ENCODE measurements at places on chromosomes 7 and 10.

- no peaks in the 10 kb centered on the region for H3K4me1 ChIP-seq
- no peak for DNase-seq
- H3K36me3 ChIP-seq, result no peaks in the 10 kb centered on the region
- H3K4me3 ChIP-seq, result no peak overlapping the region
Measured at GRCh38 chr7:36109013-36109627, 43.9 kb upstream of the EEPD1 start.

DNA sequence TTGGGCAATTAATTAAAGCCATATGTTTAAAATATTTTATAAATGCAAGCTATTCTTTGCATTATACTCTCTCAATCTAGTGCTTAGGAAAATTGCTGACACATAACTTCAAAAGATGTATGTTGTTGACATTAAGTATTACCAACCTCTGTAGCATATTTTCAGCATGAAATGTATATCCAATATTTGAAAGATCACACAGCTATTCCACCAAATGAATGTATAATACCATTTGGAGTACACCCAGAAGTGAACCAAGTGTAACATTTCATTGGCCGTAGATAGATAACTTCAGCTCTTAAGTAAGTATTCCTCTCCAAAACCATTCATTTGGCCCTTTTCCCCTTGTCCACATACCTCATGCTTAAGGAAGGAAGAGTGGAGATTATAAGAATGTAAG is 104.6 kb downstream of the HECTD2 start:
- H3K4me1 ChIP-seq, result peaks cover 8% of the 10 kb centered on the region
- no peaks in the 10 kb centered on the region for H3K27me3 ChIP-seq
- H3K27ac ChIP-seq, result no peak overlapping the region
- H3K4me3 ChIP-seq, result no peak overlapping the region
- H3K36me3 ChIP-seq, result no peaks in the 10 kb centered on the region
- DNase-seq, result no peak

- no peaks in the 10 kb centered on the region for H3K4me1 ChIP-seq
- no peak overlapping the region for H3K27ac ChIP-seq
- H3K4me3 ChIP-seq, result no peak overlapping the region
- no peak for DNase-seq
- H3K27me3 ChIP-seq, result no peaks in the 10 kb centered on the region
- no peaks in the 10 kb centered on the region for H3K36me3 ChIP-seq
Measured at GRCh38 chr7:69696054-69696591, 97.8 kb downstream of the AUTS2 start.

- no peaks in the 10 kb centered on the region for H3K36me3 ChIP-seq
- no peak for DNase-seq
- H3K27ac ChIP-seq, result no peak overlapping the region
Measured at GRCh38 chr7:153942036-153942435, 110.2 kb upstream of the DPP6 start.

- H3K4me3 ChIP-seq, result no peak overlapping the region
- peaks cover 96% of the 10 kb centered on the region for H3K27me3 ChIP-seq
- no peak overlapping the region for H3K27ac ChIP-seq
- H3K4me1 ChIP-seq, result peaks cover 33% of the 10 kb centered on the region
- no peaks in the 10 kb centered on the region for H3K36me3 ChIP-seq
Measured at GRCh38 chr10:8048281-8049008, 6.0 kb upstream of the GATA3 start.

- H3K36me3 ChIP-seq, result no peaks in the 10 kb centered on the region
- no peak for DNase-seq
- no peak overlapping the region for H3K4me3 ChIP-seq
- H3K27me3 ChIP-seq, result no peaks in the 10 kb centered on the region
- no peak overlapping the region for H3K27ac ChIP-seq
Measured at GRCh38 chr10:18066947-18067346, 73.3 kb upstream of the CACNB2 start.

- H3K4me3 ChIP-seq, result no peak overlapping the region
- no peak overlapping the region for H3K27ac ChIP-seq
- H3K4me1 ChIP-seq, result peaks cover 7% of the 10 kb centered on the region
- no peak for DNase-seq
- H3K36me3 ChIP-seq, result no peaks in the 10 kb centered on the region
Measured at GRCh38 chr7:28853150-28853549, 105.0 kb downstream of the TRIL start.

GRCh38 chr7:118352867-118353453 is 128.5 kb downstream of the ANKRD7 start:
- no peaks in the 10 kb centered on the region for H3K27me3 ChIP-seq
- DNase-seq, result peak; percentile 33
- H3K4me3 ChIP-seq, result no peak overlapping the region
- no peaks in the 10 kb centered on the region for H3K4me1 ChIP-seq
- H3K36me3 ChIP-seq, result no peaks in the 10 kb centered on the region

DNA sequence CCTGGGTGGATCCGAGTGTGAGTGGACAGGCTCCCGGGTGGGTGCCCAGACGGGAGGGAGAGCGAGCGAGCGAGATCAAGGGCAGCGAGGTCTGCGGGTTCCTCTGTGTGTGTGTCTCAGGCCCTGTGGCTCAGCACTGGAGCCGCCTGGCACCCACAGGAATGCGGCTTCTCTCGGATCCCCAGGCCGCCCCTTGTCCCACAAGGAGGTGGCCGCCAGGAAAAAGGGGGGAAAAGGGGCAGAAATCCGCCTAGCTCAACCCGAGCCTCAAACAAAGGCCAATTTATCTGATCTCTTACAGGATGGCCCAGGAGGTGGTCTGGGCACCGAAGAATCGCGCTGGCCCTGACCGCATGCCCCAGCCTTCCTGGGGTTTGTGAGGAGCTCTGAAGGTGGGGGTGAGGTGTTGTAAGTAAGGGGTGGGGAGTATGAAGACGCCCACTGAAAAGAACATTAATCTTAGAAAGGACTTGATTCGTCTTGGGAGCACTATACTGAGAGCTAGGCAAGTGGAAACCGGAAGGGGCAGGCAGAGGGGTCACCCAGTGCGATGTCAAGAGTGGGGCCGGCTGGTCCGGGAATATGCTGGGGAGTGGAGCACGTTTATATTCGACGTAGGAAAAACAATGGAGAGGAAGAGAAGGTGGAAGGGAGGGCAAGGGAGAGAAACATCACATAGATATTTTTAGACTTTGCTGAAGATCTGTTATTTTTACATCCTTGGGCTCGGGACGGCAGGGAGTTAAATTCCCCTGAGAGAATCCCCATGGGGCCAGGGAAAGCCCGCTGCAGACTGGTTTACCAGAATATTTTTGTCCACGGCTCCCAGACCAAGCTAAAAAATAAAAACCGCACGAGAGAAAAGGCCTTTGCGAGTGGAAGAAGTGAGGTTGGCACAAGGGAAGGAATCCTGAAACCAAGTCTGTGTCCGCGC is 7.2 kb downstream of the DLX5 start:
- H3K27me3 ChIP-seq, result peaks cover 97% of the 10 kb centered on the region
- no peak for DNase-seq

- H3K4me1 ChIP-seq, result peaks cover 13% of the 10 kb centered on the region
- H3K36me3 ChIP-seq, result no peaks in the 10 kb centered on the region
- H3K27me3 ChIP-seq, result no peaks in the 10 kb centered on the region
- no peak overlapping the region for H3K27ac ChIP-seq
- no peak overlapping the region for H3K4me3 ChIP-seq
Measured at GRCh38 chr7:836429-836828, 4.2 kb downstream of the SUN1 start.

DNA sequence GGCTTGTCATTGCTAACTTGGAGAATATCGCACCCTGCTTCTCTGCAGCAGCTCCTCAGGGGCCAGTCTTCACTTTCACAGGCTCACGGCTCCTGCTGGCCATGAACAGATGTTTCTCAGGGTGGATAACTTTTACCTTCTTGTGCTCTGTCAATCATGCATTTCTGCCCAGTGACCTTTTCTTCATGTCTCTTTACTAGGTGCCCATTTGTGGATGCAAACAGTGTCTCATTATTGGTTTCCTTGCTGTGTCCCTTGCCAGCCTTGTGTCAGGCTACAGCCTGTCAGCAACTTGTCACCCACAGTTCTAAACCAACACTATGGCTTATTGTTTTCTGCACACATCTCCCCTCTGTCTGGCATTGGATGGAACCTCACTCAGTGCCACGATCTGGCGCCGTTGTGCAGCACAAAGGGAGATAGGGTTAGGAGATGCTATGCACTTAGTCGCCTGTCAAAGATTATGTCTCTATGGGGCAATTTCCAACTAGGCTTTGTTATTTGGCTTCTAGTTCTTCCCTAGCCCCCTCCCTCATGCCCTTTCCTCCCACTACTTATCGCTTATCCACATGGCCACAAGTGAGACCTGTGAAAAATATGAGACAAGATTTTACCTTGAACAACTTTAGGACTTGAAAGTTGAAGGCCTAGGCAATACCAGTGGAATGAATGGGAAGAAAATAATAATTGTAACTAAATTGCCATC is 45.7 kb upstream of the NXPH1 start:
- peaks cover 11% of the 10 kb centered on the region for H3K4me1 ChIP-seq
- no peaks in the 10 kb centered on the region for H3K27me3 ChIP-seq
- no peak overlapping the region for H3K4me3 ChIP-seq
- peak overlapping the region; percentile 39 for H3K27ac ChIP-seq

- H3K4me3 ChIP-seq, result no peak overlapping the region
- no peaks in the 10 kb centered on the region for H3K27me3 ChIP-seq
- no peak for DNase-seq
Measured at GRCh38 chr10:73865459-73866442, 8.6 kb downstream of the CAMK2G start.

DNA sequence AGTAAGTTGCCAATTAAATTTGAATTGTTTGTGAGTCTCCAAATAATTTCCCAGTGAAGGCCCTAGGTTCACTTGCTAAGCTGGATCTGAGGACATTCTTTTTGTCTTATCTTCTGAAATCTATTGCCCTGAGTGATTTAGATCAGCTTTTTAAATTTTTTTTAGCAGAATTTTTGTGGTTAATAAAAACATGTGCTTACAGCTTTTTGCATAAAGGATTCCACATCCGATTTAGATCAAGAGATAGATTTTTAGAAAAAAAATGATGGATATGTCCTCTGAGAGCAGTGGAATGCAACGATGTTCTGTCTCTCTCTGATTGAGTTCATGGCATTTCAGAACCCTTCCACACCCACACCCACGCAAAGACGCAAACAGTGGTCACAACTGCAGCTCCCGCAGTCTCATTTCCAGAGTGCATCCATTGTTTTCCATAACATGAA is 358.8 kb downstream of the SUGCT start:
- no peaks in the 10 kb centered on the region for H3K36me3 ChIP-seq
- no peaks in the 10 kb centered on the region for H3K27me3 ChIP-seq
- H3K4me3 ChIP-seq, result no peak overlapping the region
- no peaks in the 10 kb centered on the region for H3K4me1 ChIP-seq
- no peak overlapping the region for H3K27ac ChIP-seq

DNA sequence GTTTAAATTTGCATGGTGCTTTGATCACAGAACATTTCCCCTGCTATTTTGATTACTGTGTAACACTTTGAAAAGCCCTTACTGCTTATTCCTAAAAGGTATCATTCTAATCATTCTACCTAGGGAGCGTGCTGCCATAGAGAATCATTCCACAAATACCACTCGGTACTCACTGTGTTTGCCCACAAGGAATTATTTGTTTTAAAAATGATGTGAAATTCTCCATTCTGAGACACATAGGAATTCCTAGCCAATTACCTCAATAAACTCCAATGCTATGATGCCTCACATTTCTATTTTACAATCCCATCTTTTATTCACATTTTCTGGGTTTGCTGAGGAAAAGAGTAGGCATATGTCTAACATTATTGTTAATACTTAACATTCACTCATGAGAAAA is 16.2 kb upstream of the TES start:
- H3K4me3 ChIP-seq, result no peak overlapping the region
- H3K27ac ChIP-seq, result no peak overlapping the region
- no peaks in the 10 kb centered on the region for H3K4me1 ChIP-seq
- no peaks in the 10 kb centered on the region for H3K36me3 ChIP-seq

DNA sequence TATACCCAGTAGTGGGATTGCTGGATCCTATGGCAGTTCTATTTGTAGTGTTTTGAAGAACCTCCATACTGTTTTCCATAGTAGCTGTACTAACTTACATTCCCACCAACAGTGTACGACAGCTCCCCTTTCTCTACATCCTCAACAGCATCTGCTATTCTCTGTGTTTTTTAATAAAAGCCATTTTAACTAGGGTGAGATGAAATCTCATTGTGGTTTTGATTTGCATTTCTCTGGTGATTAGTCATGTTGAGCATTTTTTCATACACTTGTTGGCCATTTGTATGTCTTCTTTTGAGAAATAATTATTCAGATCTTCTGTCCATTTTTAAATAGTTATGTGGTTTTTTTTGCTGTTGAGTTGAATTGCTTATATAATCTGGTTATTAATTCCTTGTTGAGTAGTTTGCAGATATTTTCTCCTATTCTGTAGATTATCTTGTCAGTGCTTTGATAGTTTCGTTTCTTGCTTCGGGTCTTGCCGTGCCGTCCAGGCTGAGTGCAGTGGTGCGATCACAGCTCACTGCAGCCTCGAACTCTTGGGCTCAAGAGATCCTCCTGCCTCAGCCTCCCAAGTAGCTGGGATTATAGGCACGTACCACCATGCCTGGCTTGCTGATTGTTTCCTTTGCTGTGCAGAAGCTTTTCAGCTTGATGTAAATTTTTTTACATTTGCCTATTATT is 12.0 kb downstream of the MTG1 start:
- peaks cover 9% of the 10 kb centered on the region for H3K36me3 ChIP-seq
- no peak overlapping the region for H3K4me3 ChIP-seq
- no peak for DNase-seq

- no peaks in the 10 kb centered on the region for H3K4me1 ChIP-seq
- no peak for DNase-seq
- no peak overlapping the region for H3K4me3 ChIP-seq
- H3K27me3 ChIP-seq, result no peaks in the 10 kb centered on the region
- no peaks in the 10 kb centered on the region for H3K36me3 ChIP-seq
Measured at GRCh38 chr10:48670978-48671913, 13.4 kb upstream of the WDFY4 start.

GRCh38 chr7:94907811-94908322 is 473 bp downstream of the PPP1R9A start:
- H3K27me3 ChIP-seq, result no peaks in the 10 kb centered on the region
- peak; percentile 52 for DNase-seq
- peak overlapping the region; percentile 95 for H3K27ac ChIP-seq

DNA sequence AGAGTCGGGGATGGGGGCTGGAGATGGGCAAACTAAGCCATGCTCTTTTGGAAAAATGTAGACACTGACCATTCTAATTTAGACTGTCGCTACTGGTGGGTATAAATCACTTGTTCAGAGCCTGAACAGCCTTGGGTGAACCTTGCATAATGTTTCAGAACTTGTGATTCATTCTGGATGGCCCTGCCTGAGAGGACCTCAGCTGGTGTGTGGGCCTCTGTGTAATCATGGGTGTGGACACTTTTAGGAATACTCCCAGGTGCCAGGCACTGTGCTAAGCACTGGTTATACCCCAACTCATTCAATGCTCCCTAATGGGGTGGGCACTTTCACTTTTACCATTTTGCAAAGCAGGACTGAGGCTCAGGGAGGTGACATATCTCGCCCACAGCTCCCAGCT is 26.8 kb upstream of the TM9SF3 start:
- no peaks in the 10 kb centered on the region for H3K27me3 ChIP-seq
- H3K27ac ChIP-seq, result peak overlapping the region; percentile 78
- H3K4me1 ChIP-seq, result peaks cover 35% of the 10 kb centered on the region

DNA sequence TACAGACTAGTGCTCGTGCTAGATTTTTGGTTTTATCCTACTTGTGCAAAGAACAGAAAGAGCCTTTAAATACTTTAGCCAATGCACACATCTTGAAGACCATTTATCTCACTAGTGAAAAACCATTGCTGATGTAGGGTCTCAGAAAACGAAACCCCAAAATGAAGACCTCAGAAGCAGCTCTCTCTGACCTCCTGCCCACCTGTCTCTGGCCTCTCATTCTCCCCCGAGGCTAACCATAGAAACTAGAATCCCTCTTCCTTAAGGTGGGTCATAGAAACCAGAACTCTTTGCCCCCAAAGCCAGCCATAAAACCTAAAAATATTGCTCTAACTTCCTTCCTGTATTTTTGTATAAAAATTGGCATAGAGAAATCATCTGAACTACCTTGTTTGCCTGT is 112.2 kb downstream of the KIF20B start:
- no peaks in the 10 kb centered on the region for H3K27me3 ChIP-seq
- no peak overlapping the region for H3K27ac ChIP-seq
- no peaks in the 10 kb centered on the region for H3K36me3 ChIP-seq
